Activated naive CD4-positive, alpha-beta T cell treated with anti-CD3 and anti-CD28 coated beads for 36 hours (primary cell): ENCODE measurements at places on chromosomes 1 and 21. TPM values are rescaled to one million over a fixed set of nuclear protein-coding genes. Genes with fewer than 3 reads are reported as not detected.

DNA sequence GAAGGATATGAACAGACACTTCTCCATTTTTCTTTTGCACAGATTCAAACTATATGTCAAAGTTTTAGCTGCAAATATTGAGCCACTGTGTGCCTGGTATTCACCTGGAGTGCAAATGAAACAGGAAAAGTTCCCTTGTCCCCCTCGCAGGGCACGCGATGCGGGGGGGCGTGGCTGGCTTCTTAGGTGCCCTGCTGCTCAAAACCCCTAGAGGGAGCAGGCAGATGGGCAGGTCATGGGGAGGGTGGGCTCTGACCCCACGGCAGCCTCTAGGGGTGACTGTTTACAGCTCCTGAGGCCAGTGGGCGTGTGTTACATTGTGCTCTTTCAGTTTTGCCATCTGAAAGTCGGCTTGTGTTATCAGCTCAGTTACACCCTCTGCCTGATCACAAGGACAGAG is 931.2 kb upstream of the B3GALT2 start:
- DNase-seq: no peak

Gene PALMD
- total RNA-seq: not detected

- DNase-seq: no peak
Observed at GRCh38 chr21:15455819-15456462, 273.8 kb upstream of the USP25 start.

Gene TINAGL1
- not detected for total RNA-seq

GRCh38 chr1:2356401-2356800 is 35.0 kb downstream of the MORN1 start:
- no peak for DNase-seq
